ENCODE measurements at places on chromosomes 11 and 22. TPM values are rescaled to one million over a fixed set of nuclear protein-coding genes. Genes with fewer than 3 reads are reported as not detected.

HBG1 gene
- total RNA-seq = 20.7 TPM

HEPHL1 gene
- total RNA-seq = not detected

CCND1 gene
- 10.8 TPM for total RNA-seq

MPPED1 gene
- total RNA-seq = 339 TPM

ASRGL1 gene
- total RNA-seq = 24.6 TPM
